Renal pelvis (tissue), 12 donors: ENCODE measurements at places on chromosomes 11 and 22. TPM values are rescaled to one million over a fixed set of nuclear protein-coding genes. Genes with fewer than 3 reads are reported as not detected.

- no peak for DNase-seq
Measured at GRCh38 chr11:40130427-40130826, 1329.0 kb downstream of the LRRC4C start.

Gene DNAJB7
- polyA plus RNA-seq, result 0.99 TPM

GRCh38 chr22:24282401-24282800 lies 11.8 kb downstream of the SPECC1L start:
- no peak for DNase-seq

GRCh38 chr11:35953081-35953760 lies 9.4 kb downstream of the LDLRAD3 start:
- DNase-seq, result no peak

- DNase-seq, result peak; percentile 55
Measured at GRCh38 chr11:43852057-43852636, 28.5 kb upstream of the ALKBH3 start.

DNA sequence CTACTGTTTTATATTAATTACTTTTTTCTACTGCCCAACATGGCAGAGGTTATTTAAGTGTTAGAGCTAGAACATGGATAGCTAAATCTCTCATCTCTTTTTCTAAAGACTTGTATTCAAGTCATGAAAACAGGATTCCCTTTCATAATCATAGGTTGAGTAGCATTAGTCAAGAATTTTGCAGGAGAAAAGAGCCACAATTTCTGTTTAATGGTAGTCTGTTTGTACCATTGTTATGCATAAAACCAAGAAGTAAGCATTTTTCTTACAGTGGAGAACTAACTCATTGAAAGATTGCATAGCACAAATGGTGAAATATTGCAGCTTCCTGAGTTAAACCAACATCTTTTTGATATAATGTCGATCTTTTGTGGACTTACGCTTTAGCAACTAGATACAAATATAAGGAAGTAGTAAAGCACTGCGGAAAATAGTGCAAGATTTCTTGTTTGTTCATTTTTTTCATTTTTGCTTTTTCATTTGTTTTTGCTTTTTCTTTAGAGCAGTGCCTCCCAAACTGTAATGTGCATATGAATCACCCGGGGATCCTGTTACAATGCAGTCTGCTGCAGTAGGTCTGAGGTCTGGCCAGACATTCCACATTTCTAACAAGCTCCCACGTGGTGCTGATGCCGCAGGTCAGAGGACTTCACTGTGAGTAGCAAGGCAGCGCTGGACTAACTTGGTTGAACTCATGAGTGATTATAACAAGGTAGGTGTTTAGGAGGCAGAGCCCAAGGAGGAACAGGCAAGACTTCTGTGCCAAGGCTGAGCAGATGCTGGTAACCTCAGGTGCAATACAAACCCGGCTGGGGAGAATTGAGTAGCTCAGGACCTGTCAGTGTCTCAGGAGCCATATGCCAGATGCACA lies 4.6 kb downstream of the ETS1 start:
- DNase-seq, result peak; percentile 74

Gene MPST
- 69.7 TPM for polyA plus RNA-seq

- DNase-seq, result peak; percentile 98
Measured at GRCh38 chr11:65711785-65712632, at the start of gene KAT5. Gene KAT5, plus strand, starts transcription at chr11:65712252. Its CDS starts 16 bp downstream, at chr11:65712268.

DNA sequence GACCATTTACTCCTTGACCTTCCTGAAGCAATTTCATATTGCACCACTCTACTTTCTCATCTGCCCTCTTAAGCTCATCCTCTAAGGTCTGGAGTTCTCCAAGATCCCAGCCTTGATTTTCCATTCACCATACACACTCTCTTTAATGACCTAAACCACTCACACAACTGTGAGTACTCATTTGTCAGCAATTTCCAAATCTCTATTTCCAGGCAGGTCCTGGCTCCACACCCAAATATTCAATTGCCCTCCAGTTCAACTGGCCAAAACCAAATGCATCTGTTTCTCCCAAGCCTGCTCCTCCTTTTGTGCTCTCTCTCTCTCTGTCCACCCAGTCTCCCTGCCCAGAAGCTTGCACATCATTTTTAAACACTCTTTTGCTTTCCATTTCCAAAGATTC lies 39.6 kb downstream of the NEU3 start:
- DNase-seq, result no peak

- DNase-seq, result no peak
Measured at GRCh38 chr11:16881074-16881709, 133.0 kb downstream of the PLEKHA7 start.

DNA sequence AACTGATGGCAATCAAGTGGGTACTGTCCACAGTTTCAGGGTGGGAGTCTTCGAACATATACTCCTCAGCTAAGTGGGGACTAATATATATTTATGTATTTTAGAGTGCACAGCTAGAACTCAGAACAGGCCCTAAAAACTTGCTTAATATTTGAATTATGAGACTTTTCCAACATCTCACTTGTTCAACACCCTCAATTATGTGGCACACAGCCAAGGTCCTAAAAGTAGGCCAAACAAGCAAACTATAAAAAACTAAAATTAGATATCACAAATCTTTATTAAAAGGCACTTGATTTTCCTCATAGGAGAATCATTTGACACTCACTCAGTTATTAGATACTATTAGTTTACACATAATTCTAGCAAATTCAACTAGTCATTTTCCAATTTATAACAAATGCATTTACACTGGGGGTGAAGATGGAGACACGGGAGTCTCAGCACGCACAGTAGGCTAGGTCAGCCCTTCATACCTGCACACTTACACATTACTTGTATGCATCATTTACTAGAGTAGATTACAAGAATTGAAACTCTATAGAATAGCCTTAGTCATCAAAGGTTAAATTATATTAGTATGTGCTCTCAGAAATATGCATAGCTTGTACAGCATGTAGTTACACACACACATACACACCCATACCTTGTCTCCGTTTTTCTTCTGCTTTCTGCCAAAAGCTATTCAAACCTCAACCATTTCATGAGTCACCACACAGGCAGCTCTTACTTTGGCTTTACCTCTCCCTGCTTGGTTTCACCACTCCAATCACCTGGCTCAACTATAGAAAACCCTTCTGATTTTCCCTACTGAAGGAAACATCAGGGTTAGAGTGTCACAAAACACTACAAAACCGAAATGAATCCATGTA lies 171.5 kb downstream of the SBF2 start:
- no peak for DNase-seq

Gene C1QTNF5
- polyA plus RNA-seq, result 32.5 TPM

GRCh38 chr11:122241566-122241965 lies 125.6 kb upstream of the BLID start:
- no peak for DNase-seq

- DNase-seq, result peak; percentile 91
Measured at GRCh38 chr22:50474710-50475651, at the start of gene SBF1. Gene SBF1, minus strand, starts transcription at chr22:50475035. Its CDS starts 195 bp downstream, at chr22:50474840.

DNA sequence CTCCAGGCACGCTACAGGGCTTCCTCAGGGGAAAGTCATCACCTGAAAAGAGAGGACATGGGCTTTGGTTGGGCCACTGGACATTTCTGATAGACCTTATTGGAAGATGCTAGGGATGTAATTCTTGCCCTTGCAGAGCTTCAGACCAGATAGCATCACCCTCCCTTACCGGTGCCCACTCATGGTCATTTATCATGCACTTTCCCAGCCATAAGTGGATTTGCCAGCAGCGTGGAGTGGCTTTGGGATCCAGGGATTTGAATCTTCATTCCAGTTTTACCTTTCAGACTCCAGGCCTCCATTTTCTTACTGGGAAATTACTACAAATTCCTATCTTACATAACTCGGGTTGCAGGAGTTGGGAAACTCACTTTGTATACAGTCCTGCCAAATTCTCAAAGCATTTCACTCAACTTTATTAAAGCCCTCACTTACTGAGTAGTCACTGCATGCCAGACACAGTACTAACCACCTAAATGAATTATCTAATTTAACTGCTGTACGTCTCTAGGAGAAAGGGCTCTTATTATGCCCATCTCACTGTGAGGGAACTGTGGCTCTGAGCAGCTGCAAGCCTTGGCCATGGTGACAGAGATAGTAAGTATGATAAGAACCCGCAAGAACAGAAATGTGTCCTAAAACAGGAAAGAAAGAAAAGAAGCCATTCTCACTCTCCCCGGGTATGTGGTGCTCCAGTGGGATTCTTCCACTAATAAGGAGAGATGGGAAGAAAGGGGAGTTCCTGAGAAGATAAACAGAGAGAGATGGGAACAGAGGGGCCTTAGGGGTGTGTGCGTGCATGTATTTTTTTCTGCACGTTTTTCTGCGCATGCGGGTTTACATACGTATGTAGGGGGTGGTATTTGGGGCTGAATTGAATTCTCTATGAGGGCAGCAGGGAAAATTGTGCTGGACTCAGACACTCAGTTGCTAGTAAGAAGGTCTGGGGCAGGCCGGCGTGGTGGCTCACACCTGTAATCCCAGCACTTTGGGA lies 9.7 kb downstream of the CHRM1 start:
- no peak for DNase-seq

Gene CNIH2
- 4.4 TPM for polyA plus RNA-seq

GRCh38 chr22:19937616-19938473 lies 3.7 kb upstream of the COMT start:
- DNase-seq, result no peak

- DNase-seq, result no peak
Measured at GRCh38 chr11:34730544-34731295, 109.8 kb downstream of the EHF start.

GRCh38 chr11:67628710-67629385 lies 889 bp downstream of the NUDT8 start:
- DNase-seq, result no peak

GRCh38 chr11:15816260-15816871 lies 540.0 kb downstream of the SOX6 start:
- no peak for DNase-seq

Gene CCDC15
- 3.9 TPM for polyA plus RNA-seq

- no peak for DNase-seq
Measured at GRCh38 chr11:20611892-20612291, 12.5 kb downstream of the SLC6A5 start.

Gene TNNI2
- 0.32 TPM for polyA plus RNA-seq

Gene SYNGR1
- 27.4 TPM for polyA plus RNA-seq

- no peak for DNase-seq
Measured at GRCh38 chr11:34359548-34359891, 1.7 kb upstream of the ABTB2 start.

GRCh38 chr22:27699383-27700019 lies 102.1 kb downstream of the MN1 start:
- peak; percentile 86 for DNase-seq

GRCh38 chr22:17751596-17751995 lies 22.7 kb downstream of the BID start:
- no peak for DNase-seq

Gene NPAS4
- 0.35 TPM for polyA plus RNA-seq

GRCh38 chr11:68009391-68010089 lies 587 bp upstream of the ALDH3B1 start:
- no peak for DNase-seq

DNA sequence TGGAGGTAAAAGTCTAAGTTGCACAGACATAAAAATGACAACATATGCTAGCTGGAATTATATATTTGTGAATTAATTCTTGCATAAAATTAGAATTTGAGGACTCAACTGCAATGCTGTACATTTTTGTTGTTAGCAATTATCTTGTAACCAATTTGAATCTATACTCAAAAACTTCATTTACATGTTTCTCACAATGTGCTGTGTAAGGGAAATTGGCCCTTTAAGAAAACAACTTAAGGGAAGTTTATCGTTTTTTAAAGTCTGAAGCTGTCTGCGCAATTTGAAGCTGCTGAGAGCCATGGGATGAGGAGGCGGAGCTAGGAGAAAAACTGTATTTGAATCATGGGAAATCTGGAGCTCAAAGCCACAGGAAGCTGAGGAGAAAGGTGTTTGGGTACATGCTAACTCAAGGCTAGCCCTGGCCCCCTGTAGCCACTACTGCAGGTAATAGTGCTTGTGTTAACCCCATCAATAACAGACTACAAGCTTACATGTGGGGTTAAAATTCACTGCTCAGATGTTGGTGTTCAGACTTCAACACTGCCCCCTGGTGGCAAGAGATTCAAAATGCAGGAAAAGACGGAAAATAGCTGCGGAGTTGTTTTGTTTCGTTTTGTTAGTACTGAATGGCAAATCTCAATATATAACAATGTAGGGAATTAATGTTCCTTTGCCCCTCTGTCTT lies 126.1 kb downstream of the BRD1 start:
- no peak for DNase-seq

GRCh38 chr11:12581416-12581815 lies 92.8 kb upstream of the TEAD1 start:
- no peak for DNase-seq

DNA sequence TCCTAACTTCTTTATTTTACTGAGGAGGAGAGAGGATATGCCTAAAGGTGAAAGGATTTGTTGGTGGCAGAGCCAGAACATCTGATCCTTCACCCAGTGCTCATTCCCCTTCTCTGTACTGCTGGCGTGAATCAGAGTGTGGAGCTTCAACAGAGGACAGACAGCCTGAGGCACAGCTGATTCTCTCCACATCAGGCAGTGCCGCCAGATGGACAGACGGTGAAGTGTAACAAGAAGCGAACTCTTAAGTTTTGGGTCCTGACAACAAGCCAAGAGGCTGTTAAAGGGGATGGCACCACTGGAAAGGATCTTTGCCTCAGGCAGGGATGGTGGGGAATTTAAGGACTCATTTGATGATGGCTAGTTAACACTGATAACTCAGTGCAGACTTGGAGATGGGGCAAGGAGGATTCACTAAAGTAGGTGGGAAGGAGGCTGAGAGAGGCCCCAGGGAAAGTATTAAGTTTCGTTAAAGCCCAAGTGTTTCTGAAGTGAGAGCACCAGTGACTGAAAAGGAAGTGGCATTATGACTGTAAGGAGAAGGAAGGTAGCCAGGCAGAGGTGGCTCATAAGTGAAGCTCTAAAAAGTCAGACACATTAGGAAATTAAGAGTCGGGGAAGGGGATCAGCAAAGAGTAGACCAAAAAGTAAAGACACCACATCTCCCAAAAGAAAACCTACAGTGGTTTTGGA lies 81.3 kb downstream of the CLPB start:
- DNase-seq, result peak; percentile 59

Gene OTOG
- 0.66 TPM for polyA plus RNA-seq

DNA sequence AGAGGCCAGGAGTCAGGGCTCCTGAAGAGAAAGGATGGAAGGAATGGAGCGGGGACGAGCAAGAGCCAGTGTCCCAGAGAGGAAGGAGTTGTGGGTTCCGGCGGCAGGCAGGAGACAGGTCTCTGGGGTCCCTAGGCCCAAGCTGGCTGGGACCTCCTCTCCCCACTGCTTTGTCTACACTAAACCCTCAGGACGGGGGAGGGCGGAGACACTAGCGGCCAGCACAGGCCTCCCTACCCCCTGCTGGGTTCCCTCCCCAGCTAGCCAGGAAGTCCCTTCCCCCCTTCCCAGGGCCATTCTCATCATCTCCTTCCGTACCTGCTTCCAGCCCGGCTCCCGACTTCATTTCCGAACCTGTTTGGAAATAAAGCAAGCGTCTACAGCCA lies 79.5 kb downstream of the ST3GAL4 start:
- DNase-seq, result no peak

Gene SHISAL1
- polyA plus RNA-seq, result 2.7 TPM

GRCh38 chr11:95507794-95508193 lies 276.8 kb upstream of the SESN3 start:
- DNase-seq, result no peak

DNA sequence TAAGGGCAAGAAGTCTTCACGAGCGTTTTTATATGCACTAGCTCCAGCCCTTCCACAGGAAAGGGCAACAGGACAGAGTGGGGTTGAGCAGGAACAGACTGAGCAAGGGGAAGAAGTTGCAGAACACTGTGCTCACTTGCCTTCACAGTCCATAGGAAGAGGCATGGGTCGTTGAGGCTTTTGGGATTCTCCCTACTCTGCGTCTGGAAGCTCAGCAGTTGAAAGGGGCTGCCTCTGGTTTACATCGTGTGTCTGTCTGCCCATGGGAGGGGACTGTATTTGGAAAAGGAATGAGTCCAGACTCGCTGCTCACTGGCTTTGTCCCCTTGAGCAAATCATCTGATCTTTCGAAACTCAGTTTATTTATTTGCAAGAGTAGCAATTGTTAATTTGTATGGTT lies 1.1 kb upstream of the PDGFD start:
- DNase-seq, result no peak
